ENCODE measurements at places on chromosomes 1 and 21.

DNA sequence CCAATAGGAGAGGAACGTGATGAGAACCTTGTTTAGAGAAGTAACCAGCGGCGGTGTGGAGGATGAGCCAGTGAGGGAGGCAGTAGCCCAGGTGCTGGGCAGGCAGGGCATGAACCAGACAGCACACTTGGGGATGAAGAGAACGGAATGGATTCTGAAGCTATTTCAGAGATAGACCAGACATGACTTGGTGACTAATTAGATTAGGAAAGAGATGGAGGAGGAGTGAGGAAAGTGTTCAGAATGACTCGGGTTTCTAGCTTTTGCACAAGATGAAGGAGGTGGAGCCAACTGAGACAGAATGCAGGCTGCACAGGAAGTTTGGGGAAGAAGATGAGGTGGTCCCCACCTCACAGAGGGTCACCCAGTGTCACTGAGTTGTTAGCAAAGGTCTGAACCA is 5.1 kb downstream of the PEF1 start:
- peak; percentile 58 for DNase-seq

DNA sequence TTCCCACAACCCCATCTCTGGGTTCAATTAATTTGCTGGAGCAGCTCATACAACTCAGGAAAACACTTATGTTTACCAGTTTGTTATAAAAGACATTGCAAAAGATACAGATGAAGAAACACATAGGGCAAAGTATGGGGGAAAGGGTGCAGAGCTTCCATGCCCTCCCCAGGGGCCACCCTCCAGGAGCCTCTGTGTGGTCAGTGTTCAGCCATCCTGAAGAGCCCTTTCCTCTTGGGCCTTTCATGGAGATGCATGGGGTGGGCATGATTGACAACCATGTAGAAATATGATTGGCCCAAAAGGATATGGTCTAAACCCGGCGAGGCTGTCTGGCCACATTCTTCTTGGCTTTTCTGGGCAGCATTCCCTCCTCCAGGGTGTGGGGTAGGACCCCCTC is 56.8 kb upstream of the PDE9A start:
- no peak for DNase-seq

GRCh38 chr1:7482772-7483495 is 288.2 kb upstream of the VAMP3 start:
- no peak for DNase-seq

DNA sequence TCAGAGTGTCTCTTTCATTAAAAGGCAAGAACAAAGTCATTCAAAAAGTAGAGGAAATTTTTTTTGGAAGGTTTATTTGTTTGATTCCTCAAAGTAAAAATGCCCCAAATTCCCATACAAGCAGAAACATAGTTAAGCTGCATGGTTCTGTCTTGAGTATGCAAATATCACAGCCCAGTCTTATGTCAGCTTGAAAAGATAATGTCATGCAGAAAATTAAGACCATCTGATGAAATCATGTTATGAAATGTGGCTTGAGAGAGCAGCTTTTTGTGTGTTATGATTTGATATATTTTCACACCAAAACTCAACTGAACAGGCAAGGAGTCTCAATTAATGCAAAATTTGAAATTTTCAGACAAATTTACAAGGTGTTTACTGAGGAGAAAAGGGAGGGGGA is 411.0 kb downstream of the LMO4 start:
- no peak for DNase-seq

GRCh38 chr1:36096500-36097432 is 8.1 kb downstream of the ADPRS start:
- no peak for DNase-seq

DNA sequence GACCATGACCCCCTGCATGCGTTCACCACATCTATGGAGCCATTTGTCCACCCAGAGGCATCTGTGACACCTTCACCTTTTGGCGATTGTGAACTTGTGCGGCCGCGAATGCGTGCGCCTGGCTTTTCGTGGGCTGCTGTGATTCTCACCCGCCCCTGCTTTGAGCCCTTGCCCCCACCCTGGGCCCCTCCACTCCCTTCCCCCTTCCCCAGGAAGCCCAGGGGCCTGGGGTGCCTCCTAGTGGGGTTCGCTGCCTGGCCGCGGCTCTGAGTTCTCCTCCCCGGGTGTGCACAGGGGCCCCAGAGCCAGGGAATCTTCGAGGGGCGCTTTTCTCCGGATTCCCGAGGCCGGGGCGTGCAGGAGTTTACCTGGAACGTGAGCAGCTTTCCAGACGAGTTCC is 97.9 kb upstream of the ACTRT2 start:
- DNase-seq = no peak

DNA sequence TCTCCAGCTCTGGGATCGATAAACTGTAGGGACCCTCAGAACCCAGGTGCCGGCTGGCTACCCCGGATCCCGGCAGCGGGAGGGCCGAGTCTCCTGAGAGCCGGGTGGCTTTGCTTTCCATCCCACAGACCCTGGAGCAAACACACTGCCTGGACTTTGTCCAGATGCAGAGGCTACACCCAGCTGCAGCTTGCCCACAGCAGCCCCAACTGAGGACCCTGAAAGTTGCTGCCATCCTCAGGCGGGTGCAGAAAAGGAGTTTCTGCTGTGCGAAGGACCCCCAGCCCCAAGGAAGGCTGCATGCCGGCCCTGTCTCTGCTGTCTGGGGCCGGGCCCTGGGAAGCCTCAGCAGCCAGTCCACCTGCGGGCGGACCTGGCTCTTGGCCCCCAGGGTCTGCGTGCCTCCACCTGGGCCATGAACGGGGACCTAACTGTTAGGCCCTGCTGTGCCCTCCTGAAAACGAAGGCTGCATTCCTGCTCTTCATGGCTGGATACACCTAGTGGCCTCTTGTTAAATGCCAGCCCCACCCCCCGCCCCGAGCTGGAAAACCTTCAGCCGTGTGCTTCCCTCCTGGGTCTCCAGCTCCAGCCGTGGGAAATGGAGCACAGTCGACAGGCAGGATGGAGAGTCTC is 97.5 kb upstream of the ARHGEF16 start:
- no peak for DNase-seq

DNA sequence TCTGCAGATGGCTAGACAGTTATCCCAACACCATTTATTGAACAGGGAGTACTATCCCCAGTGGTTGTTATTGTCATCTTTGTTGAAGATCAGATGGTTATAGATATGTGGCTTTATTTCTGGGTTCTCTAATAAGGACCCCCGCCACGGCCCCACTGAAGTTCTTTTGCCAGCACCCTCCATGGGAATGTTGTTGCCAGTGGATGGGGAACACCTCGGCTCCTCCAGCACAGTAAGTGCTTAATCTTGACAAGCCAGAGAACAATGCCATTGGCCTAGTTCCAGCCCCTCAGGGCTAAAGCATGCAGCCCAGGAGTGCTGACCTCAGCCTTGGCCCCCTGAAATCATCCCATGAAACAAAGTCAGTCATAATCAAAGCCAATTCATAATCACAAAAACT is 337.6 kb downstream of the AGBL4 start:
- no peak for DNase-seq

GRCh38 chr1:70324683-70325082 is 29.8 kb downstream of the ANKRD13C start:
- DNase-seq = no peak

- DNase-seq = no peak
These were observed 176.2 kb downstream of the ADGRL4 start for GRCh38 chr1:78830321-78830720.

DNA sequence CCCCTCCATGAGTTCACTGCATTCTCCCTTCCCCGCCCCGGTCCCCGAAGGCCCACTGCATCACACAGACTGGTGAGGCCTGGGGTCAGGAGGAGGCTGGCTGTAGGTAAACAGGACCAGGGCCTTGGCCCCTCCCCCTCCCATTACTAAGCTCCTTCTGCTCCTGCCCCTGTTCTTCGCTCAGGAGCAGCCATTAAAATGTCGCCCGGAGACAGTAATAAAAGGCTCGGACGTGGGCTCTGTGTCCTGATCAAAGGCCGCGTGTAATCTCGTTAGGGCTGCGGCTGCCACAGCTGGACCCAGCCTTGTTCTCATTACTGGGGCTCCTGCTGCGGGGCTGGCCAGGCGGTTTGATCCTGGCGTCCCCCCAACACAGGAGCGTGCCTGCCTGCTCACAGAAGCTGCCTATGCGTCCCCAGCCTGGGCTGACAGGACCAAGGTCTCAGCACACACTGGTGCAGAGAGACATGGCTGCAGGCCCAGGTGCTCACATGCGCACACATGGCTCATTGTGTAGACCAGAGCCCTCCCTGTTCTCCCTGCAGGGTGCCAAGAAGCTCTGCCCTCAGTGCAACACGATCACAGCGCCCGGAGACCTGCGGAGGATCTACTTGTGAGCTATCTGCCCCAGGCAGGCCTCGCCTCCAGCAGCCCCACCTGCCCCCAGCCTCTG is 24.0 kb downstream of the TMEM53 start:
- no peak for DNase-seq

DNA sequence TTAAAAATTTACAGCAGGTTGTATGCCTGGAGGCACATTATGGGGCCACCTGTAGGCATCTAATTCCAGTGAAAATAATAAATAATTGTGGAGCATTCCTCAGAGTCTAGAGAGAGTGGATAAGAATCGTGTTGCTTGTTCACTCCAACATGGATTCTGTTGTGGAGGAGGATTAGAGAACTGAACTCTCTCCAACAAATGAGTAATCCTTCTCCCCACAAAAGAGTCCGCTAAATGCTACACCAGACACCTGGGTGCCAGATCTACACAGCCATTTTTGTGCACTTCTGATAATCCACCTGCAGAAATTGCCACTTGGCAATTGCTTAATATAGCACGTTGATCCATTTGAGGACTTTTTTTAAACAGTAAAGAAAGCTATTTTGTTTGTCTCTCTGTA is 113.7 kb upstream of the DPYD start:
- no peak for DNase-seq

DNA sequence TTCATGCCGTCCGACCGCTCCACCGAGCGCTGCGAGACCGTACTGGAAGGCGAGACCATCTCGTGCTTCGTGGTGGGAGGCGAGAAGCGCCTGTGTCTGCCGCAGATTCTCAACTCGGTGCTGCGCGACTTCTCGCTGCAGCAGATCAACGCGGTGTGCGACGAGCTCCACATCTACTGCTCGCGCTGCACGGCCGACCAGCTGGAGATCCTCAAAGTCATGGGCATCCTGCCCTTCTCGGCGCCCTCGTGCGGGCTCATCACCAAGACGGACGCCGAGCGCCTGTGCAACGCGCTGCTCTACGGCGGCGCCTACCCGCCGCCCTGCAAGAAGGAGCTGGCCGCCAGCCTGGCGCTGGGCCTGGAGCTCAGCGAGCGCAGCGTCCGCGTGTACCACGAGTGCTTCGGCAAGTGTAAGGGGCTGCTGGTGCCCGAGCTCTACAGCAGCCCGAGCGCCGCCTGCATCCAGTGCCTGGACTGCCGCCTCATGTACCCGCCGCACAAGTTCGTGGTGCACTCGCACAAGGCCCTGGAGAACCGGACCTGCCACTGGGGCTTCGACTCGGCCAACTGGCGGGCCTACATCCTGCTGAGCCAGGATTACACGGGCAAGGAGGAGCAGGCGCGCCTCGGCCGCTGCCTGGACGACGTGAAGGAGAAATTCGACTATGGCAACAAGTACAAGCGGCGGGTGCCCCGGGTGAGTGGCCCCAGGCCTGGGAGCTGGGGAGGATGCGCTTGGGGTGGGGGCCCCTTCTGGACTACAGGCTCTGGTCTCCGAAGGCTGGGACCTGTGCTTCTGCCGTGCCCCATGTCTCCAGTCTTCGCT is 1.1 kb downstream of the SKI start:
- DNase-seq = peak; percentile 69

DNA sequence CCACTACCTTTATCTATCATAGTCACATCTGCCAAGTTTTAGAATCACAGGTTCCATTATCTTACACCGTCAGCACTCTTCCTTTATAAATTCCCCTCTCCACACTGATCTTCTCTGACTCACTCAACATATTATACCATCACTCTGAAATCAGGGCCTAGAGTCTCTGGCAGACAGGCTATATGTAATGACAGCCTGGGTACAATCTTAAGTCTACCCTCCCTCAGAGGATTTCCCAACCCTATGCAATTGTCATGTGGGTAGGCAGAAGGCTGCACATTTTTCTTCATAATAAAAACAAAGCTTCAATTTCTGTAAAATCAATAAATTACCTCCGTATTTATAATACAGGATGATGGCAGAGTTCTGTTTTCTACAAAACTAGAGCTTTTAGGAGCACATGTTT is 138.0 kb downstream of the RERE start:
- no peak for DNase-seq

DNA sequence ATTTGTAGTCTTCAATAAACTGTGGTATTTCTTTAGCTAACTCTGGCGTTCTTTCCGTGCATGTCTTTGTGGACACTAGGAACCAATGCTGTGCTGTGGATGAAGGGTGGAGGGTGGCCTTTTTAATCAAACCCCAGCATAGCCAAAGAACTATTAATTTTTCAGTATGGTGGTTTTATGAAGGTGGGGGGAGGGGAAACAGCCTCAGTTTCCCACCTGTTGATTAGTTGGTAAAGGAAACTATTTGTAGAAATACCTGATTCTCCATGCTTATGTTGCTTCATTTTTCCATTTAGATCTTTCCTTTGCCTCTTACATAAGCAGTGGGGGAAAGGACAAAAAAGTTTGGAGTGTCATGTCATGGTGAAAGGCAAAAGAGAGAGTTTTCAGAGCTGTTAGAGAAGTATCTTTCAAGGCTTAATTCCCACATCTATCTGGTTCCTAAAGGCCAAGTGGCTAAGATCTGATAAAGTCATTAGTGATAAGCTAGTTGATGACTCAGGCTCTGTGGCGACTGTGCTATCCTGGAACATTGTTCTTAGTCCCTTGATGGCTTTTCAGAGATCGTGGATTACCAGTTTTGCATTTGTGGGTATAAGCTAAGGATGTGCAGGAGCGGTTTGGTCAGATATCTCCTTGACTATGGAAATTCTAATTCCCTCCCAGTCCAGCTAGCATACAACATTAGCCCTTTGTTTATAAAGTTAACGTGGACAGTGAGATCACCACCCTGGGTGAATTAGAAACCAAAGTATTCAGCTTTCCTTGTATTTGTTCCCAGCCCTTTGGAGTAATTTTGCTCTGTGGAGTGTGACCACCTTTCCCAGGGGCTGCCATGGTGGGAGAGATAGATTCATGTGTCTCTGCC is 8.7 kb upstream of the HAX1 start:
- no peak for DNase-seq

DNA sequence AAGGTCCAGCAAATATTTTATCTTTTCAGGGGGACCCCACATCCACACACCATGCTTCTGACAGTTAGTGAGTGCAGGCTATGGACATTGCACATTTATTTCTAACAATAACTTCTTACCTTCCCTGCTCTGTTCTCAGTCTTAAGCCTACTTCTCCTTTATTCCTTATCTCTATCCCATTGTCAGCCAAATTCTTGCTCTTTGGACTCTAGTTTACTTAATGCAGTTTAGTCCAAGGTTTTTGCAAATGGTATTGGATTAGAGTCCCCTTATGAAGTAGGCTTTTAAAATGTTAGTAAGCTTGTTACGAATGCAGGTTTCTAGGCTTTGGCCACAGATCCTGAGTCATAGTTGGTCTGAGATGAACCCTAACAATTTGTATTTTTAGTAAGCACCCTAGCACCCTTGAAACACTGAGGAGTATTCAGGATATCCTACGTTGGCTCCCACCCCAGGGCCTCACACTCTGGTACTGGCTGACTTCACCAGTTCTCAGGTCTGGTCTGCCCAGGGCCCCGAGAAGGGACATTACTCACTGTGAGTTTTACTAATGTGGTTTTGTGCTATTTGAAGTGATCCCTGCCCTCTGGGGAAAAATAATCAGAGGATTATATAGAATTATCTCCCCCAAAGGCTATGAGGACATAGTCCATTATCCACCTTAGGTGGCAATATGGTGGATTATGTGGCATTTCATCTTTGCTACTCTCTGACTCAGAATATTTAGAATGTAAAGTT is 239.5 kb downstream of the TGFB2 start:
- DNase-seq = no peak

GRCh38 chr1:230102046-230102445 is 35.0 kb downstream of the GALNT2 start:
- DNase-seq = no peak
